ENCODE measurements at places on chromosomes 3 and 15.

GRCh38 chr3:45057557-45057956 lies 31.5 kb downstream of the CLEC3B start:
- DNase-seq, result no peak

GRCh38 chr3:128782282-128783146 lies 56.5 kb downstream of the RAB7A start:
- DNase-seq, result no peak

DNA sequence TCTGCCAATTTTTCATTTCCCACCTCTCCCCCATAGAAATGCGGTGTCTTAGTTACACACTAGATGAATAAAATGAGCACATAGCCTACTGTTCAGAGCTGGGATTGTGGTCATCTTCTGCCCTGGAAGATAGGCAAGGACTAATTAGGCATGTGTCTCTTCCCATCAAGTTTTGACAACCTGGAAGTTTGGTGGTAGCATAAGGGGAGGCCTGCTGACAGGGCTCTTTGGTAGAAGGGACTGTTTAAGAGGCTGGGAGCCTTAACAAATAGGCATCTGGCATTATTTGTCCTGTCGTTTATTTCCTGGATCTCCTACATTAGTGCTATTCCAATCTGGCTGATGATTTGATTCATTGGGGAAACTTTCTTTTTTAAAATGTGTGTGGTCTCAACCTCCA lies 512.3 kb downstream of the ZNF385D start:
- no peak for DNase-seq

DNA sequence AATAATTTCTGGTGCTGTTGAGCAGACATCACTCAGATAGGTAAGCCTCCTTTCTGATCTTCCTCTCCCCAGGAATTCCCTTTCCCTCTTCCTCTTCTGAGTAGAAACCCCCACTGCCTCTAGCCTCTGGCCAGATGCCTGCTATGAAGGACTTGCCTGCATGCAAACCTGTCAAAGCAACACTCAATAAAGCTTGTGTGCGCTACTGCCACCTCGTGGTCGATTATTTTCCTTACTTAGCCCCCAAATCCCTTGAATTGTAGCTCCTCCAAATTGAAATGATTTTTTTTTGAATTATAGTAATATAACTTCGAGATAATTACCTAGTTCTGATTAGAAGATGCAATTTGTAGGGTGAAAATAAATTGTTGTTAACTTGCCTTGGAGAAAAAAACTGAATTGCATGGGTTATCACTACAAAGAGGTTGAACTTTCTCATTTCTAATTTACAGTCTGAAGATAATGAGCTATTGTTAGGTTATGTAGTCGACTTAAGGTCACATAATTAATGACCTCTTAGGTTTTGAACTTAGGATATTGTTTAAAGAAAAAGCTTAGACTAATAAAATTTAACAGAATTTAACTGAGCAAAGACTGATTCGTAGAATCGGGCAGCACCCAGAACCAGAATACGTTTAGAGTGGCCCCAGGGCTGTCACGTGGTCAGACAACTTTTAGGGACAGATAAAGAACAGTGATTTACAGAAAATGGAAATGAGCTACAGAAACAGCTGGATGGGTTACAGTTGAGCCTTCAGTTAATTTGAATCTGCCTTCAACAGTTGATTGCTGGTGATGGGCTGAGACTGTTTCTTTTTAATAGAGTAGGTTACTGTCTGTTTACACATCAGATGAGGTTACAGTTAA lies 269.3 kb downstream of the ARPP21 start:
- DNase-seq, result peak; percentile 18

Measured in stimulated activated CD8-positive, alpha-beta memory T cell treated with anti-CD3 and anti-CD28 coated beads, Interleukin-2, amount 100 ng/mL, for 48 hours (primary cell).